Amniotic epithelial cell (primary cell): ENCODE measurements at places on chromosomes 2 and 18.

GRCh38 chr2:26621469-26622199 is 19.5 kb downstream of the CIB4 start:
- no peak for DNase-seq

GRCh38 chr2:25387876-25388449 is 46.2 kb upstream of the DNMT3A start:
- no peak for DNase-seq

DNA sequence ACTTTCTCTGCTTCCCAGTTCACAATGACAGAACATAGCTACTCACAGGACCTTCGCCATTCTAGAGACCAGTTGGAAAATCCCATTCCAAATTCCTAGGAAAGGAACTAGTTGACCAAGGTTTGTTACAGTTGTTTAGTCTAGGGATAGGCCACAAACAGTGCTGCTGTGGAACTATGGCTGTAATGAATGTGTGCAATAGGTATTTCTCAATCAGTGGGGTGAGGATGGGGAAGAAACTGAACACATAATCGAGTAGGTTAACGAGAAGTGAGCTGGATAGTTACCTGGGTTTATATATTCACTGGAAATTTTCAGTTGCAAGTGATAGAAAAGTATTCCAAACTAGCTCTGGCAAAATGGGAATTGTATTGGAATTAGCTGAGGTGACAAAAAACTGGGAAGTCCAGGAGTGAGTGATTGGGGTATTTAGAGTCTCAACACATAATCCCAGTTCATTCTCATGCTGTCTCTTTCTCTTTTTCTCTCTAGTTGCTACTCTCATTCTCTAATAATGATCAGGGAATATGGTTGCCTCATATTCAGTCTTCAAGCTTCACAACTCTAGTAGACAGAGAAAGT is 18.2 kb upstream of the HMSD start:
- no peak for DNase-seq

GRCh38 chr2:10190737-10191532 is 68.4 kb downstream of the RRM2 start:
- no peak for DNase-seq

- peak; percentile 83 for DNase-seq
Measured at GRCh38 chr18:3281456-3282400, 19.8 kb downstream of the MYL12B start.

- no peak for DNase-seq
Measured at GRCh38 chr2:11024259-11024645, 112.5 kb downstream of the KCNF1 start.

- no peak for DNase-seq
Measured at GRCh38 chr2:210207929-210208328, 17.3 kb downstream of the ACADL start.

DNA sequence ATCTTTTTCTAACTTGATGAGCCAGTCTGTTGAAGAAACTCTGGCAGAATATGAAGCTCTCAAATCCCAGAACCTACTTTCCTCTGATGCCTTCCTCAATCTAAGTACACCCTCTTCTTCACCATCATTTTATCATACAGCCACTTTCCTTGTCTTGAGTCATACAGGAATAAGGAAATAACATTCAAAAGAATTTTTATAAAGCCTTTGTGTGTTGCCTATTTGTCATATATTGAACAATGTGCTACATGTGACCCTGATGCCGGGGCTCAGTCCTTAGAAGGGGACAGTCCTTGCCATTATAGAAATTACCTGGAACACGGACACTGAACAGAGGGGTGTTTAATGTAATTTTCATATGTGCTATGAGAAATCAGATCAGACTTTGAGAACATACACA is 27.4 kb downstream of the RAPGEF4 start:
- no peak for DNase-seq

GRCh38 chr2:241551998-241552737 is 6.4 kb upstream of the BOK start:
- DNase-seq: no peak

GRCh38 chr2:240452462-240453256 is 17.2 kb downstream of the GPC1 start:
- peak; percentile 23 for DNase-seq

- DNase-seq: no peak
Measured at GRCh38 chr2:239078128-239078924, 230.4 kb downstream of the TWIST2 start.

- peak; percentile 86 for DNase-seq
Measured at GRCh38 chr2:146365041-146365440, 1479.8 kb upstream of the ACVR2A start.

DNA sequence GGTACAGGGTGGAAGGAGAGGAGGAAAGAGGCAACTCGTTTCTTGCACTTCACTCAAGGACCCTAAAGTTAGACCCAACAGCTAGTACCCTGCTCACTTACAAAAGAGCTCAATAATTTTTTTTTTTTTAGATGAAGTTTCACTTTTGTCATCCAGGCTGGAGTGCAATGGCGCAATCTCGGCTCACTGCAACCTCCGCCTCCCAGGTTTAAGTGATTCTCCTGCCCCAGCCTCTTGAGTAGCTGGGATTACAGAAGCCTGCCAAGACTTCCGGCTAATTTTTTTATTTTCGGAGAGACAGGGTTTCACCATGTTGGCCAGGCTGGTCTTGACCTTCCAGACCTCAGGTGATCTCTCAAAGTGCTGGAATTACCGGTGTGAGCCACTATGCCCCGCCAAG is 4.1 kb downstream of the ASB3 start:
- no peak for DNase-seq

GRCh38 chr18:80006724-80007123 is 18.4 kb upstream of the TXNL4A start:
- DNase-seq: no peak

DNA sequence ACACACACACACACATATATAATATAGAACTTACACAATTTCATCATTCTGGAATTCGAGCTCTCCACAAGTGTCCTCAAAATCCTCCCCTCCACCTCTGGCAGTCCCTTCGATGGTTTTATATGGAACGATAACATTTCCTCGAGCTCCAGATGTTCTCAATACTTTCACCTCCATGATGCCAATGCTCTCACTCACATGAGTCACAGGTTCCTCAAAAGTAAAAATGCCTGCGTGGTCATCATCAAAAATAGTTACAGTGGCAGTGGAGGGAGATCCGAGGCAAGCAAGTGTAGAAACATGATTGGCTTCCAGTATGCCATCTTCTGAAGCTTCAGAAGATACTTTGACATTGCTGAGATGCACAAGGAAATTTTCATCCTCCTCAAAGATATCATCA is 23.5 kb downstream of the SLC8A1 start:
- no peak for DNase-seq

DNA sequence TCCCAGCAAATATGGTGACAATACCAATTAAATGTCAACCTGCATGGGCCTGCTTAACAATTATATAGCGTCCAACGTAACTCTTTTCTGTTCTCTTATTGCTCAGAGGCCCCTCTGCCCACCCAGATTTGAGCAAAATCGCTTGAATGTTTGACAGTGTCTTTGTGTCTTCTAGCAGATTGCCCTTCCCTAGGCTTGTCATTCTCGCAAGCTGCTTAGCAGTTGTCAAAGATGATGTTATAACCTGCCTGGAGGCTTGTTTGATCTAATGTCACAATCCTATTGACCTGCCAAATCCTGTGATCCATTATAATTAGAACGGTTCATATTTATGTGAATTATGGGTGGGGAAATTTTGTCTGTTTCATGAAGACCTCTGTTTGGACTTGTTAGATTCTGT is 108.8 kb downstream of the FARSB start:
- no peak for DNase-seq

DNA sequence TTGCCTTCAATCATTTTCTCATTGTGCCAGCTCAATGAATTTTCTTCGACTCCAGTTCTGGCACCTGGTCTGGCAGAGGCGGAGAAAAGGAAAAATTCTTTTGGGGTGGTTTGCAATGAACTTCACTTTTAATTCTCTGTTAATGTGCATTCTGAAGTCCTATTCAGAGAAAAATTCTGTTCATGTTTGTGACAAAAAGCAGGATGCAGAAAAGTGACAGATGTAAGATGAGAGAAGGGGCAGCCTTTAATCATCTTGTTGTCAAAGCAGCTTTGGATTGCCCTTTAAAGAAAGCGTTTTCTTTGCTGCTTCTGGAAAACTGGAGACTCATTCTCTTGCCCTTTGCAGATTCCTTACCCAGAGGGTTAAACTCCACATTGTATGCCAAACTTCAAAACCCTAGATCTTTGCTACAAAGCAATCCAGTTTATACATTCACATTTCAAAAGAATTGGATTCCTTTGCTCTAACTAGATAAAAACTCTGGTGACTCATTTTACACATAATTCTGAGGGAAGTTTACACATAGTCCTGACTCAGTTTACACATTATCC is 94.6 kb upstream of the CAVIN2 start:
- no peak for DNase-seq

- no peak for DNase-seq
Measured at GRCh38 chr2:133846476-133846875, 278.2 kb upstream of the NCKAP5 start.

DNA sequence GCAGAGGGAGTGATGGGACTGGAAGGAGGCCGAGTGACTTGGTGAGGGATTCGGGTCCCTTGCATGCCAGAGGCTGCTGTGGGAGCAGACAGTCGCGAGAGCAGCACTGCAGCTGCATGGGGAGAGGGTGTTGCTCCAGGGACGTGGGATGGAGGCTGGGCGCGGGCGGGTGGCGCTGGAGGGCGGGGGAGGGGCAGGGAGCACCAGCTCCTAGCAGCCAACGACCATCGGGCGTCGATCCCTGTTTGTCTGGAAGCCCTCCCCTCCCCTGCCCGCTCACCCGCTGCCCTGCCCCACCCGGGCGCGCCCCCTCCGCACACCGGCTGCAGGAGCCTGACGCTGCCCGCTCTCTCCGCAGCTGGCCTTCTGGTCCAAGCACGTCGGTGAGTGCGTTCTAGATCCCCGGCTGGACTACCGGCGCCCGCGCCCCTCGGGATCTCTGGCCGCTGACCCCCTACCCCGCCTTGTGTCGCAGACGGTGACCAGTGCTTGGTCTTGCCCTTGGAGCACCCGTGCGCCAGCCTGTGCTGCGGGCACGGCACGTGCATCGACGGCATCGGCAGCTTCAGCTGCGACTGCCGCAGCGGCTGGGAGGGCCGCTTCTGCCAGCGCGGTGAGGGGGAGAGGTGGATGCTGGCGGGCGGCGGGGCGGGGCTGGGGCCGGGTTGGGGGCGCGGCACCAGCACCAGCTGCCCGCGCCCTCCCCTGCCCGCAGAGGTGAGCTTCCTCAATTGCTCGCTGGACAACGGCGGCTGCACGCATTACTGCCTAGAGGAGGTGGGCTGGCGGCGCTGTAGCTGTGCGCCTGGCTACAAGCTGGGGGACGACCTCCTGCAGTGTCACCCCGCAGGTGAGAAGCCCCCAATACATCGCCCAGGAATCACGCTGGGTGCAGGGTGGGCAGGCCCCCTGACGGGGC is 4.6 kb downstream of the PROC start:
- no peak for DNase-seq

GRCh38 chr2:203240491-203240890 is 1.7 kb downstream of the CYP20A1 start:
- DNase-seq: no peak

DNA sequence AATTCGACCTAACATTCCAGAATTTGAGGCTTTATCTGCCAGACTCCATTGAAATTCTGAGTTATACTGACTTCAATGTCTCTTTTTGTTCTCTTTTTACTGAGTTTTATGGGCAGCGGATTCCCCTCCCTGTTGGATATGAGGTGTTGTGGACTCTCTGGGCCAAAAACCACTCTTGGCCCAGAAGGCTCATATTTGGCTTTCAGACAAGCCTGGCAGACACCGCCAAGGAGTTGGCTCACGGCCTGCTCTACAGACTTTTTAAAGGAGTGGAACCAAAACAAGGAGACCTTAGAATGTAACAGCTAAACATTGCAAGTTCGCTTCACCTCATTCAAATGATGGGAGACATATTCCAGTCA is 206.4 kb upstream of the NCKAP5 start:
- no peak for DNase-seq

- DNase-seq: peak; percentile 91
Measured at GRCh38 chr2:18959952-18960717, 370.8 kb upstream of the NT5C1B start.

GRCh38 chr2:12737738-12738485 is 21.2 kb downstream of the TRIB2 start:
- peak; percentile 58 for DNase-seq

DNA sequence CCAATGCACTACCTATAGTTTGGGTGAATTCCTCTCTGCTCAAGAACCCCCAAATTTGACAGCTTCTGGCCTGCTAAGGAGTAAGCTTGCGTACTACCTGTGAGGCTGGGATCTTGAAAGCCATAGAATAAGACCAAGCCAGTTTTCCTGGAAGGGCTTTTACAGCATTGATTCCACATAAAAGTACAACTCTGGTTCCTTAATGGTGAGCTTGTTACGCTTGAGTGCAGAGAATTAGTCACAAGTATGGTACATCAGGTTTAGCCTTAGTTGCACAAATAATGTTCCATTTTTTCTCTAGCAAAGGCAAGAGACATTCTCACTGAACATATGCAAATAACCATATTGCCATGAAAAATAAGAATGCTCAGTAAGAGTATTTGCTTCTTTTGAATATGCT is 39.1 kb upstream of the STK39 start:
- DNase-seq: no peak

- peak; percentile 79 for DNase-seq
Measured at GRCh38 chr2:234863043-234863934, 88.5 kb upstream of the SH3BP4 start.

- DNase-seq: no peak
Measured at GRCh38 chr2:11528228-11528627, 5.6 kb upstream of the GREB1 start.

DNA sequence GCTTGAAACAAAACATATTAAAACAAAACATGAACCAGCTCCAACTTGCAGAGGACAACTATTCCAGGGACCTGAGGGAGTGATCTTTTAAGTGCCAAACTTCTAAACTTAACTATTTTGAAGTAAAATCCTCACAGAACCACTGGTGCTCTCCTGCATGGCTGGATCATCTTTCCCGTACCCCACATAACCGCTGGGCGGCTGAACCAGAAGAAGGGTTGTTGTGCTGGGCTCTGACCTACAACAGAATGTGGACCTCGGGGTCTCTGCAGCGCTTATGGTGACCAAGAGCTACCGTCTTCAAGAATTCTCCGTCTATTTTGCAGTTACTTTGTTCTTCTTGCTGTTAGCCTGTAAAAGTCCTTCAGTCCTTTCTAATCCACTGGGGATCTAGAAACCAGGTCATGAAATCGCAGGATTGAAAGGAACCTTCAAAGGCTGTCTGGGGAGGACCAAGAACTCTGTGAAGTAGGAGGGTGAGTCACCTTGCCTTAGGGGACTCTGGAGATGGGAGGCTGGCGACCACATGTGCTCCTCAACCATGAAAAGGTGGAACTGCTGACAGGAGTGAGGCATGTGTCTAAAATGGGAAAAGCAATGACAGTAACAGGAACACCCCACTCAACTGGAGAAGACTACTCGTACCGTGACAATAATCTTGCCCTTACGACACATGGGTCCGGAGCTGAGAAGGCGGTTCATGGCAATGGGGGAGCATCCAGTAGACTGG is 46.6 kb downstream of the HDLBP start:
- DNase-seq: no peak

GRCh38 chr2:239583171-239583878 is 182.5 kb upstream of the HDAC4 start:
- DNase-seq: no peak

- no peak for DNase-seq
Measured at GRCh38 chr2:175207741-175208438, 26.4 kb upstream of the ATP5MC3 start.

- no peak for DNase-seq
Measured at GRCh38 chr2:225398372-225398771, 1.1 kb upstream of the NYAP2 start.
